ENCODE measurements at places on chromosomes 3 and 15.

DNA sequence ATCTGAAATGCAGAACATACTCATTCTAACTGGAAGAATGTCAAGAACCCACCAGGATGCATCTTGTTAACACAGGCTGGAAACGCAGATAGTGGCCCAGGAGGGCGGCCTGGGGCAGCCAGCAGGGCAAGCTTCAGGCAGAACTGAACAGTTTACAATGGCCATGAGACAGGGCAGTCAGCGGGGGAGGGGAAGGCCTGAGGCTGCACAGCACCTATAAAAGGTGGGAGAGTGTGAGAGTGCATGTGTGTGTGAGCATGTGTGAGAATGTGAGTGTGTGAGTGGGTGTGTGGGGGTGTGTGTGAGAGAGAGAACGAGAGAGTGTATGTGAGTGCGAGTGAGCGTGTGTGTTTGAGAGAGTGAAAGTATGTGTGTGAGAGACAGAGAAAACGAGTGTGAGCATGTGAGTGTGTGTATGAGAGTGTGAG, 26.8 kb upstream of the SLCO2A1 start:
- no peak for DNase-seq

DNA sequence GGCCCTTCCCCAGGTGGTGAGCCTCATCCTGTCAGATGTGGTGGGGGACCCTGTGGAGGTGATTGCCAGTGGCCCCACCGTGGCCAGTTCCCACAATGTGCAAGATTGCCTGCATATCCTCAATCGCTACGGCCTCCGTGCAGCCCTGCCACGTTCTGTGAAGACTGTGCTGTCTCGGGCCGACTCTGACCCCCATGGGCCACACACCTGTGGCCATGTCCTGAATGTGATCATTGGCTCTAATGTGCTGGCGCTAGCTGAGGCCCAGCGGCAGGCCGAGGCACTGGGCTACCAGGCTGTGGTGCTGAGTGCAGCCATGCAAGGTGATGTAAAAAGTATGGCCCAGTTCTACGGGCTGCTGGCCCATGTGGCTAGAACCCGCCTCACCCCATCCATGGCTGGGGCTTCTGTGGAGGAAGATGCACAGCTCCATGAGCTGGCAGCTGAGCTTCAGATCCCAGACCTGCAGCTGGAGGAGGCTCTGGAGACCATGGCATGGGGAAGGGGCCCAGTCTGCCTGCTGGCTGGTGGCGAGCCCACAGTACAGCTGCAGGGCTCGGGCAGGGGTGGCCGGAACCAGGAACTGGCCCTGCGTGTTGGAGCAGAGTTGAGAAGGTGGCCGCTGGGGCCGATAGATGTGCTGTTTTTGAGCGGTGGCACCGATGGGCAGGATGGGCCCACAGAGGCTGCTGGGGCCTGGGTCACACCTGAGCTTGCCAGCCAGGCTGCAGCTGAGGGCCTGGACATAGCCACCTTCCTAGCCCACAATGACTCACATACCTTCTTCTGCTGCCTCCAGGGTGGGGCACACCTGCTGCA, 4.8 kb downstream of the GLYCTK start:
- no peak for DNase-seq

- no peak for DNase-seq
Measured at GRCh38 chr3:127853681-127854080, 31.4 kb upstream of the MGLL start.

GRCh38 chr3:40911264-40911663, 288.0 kb upstream of the CTNNB1 start:
- DNase-seq, result no peak

- DNase-seq, result no peak
Measured at GRCh38 chr3:169026543-169027182, 636.8 kb downstream of the MECOM start.

DNA sequence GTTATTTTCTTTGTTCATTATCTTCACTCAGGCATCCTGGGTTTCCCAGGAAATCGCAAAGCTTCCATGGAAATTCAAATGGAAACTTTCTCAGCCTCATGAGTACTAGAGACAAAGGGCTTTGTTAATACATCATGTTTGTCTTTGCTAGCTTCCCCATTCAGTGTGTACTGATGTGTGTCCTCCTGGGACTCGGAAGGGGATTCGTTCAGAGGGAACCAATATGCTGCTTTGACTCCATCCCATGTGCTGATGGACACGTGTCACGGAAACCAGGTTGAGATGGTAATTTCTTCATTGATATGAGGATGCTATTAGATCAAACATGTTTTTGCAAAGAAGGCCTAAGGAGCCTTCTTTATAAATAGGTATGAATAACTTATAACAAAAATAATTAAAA, 87.0 kb upstream of the KCNAB1 start:
- DNase-seq, result no peak

DNA sequence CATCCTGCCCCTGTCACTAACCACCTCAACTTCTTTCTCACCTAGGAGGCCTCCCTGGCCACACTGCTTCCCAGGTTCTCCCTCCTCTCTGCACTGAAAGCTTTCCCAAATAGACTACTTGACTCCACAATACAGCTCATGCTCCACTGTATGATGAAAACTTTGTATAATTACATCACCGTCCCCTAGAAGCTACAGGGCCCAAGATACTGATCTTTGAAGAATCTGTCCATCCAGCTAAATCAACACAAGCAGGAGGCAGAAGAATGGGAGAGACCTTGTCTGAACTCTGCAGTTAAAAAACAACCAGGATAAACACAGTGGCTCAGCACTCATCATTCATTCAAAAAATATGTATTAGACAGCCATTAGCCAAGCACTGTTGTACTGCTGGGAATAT, 26.4 kb upstream of the RPS17 start:
- DNase-seq, result no peak

DNA sequence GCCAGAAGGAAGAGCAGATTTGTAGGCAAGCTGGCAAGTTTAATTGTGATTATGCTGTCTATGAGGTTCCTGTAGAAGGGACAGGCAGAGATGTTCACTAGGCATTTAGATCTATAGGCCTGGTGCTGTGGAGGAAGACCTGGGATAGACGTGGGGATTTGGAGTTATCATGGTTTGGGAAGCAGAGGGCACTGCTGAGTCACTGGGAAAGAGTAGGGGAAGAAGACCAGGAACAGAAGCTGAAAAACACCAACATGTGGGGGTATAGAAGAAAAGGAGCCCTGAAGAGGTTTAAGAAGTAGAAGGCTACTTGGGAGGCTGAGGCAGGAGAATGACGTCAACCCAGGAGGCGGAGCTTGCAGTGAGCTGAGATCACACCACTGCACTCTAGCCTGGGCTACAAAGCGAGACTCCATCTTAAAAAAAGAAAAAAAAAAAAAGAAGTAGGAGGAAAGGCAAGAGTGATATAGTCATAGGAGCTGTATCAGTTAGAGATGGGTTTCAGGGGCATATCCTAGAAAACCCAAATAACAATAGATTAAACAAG, 19.3 kb downstream of the GRK7 start:
- no peak for DNase-seq

DNA sequence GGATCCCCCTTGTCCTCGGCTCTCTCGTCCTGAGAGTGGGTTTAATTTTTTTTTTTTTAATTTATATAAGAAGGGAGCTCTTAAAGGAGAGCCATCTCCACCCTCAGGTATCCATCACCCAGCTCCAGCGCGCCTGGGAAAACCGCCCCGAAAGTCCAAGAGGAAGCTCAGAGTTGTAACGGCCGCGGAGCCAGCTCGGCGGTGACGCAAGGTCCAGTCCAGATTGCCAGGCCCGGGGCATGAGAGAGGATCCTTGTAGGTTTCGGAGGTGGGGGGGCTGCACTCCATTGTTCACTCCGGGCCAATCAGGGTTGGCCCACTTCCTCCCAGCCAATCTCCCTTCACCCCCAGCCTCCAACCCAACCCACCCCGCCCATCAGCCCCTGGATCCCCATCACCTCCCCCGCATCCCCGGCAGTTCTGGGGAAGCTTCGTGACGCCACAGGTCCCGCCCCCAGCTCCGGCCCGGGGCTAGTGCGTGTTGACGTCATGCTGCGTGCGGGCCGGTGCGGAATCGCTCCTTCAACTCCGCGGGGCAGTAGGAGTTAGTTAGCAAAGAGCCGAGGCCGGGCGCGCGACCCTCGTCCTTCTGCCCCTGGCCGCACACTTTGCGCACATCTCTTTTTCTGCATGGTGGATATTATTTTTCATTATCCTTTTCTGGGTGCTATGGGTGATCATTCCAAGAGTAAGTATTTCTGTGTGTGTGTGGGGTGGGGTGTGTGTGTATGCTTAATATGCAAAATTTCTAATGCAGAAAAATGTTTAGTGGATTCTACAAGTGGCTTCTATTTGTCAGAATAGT, at the start of gene ISL2:
ISL2 (plus strand) TSS at position 520 of the 805 bp plus-strand sequence; CDS start at position 631, 111 bp downstream.
- DNase-seq, result peak; percentile 79

- no peak for DNase-seq
Measured at GRCh38 chr3:256501-256900, 59.9 kb downstream of the CHL1 start.

Data from stimulated activated CD4-positive, alpha-beta T cell treated with anti-CD3 and anti-CD28 coated beads, TNF-alpha, amount 100 ng/mL, for 24 hours (primary cell).